Heart right ventricle (tissue), 16 donors: ENCODE measurements at places on chromosomes 5 and 9. TPM values are rescaled to one million over a fixed set of nuclear protein-coding genes. Genes with fewer than 3 reads are reported as not detected.

Gene ELAVL2
- polyA plus RNA-seq: under 0.01 TPM

Gene DNAJB5
- 44.0 TPM for polyA plus RNA-seq

Gene BOD1
- polyA plus RNA-seq: 36.7 TPM

GRCh38 chr5:55232985-55233928 lies at the start of gene CCNO:
TSS of gene CCNO (minus strand) at chr5:55233608. CDS start at chr5:55233523, 85 bp downstream.
- H3K4me1 ChIP-seq: peaks cover 30% of the 10 kb centered on the region
- peaks cover 99% of the 10 kb centered on the region for H3K27me3 ChIP-seq
- H3K4me3 ChIP-seq: peak within 1 kb of the TSS; percentile 52
- H3K27ac ChIP-seq: no peak within 1 kb of the TSS

DNA sequence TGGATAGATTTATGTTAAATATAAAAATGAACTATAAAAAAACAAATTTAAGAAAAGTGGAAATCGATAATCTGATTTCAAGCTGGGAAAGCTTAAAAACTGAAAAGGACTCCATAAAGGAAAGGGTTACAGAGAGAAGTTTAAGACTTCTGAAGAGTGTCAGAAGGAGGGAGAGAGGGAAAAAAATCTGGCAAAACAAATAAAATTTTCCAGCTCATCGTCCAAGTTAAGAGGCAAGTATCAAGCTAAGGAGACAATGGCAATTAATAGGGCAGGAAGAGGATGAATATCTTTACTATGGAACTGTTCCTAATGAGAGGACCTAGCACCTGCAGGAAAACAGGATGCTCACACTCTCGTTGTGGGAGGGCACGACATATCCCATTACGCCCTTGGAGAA lies 20.5 kb upstream of the HEXB start:
- no peaks in the 10 kb centered on the region for H3K36me3 ChIP-seq
- no peaks in the 10 kb centered on the region for H3K27me3 ChIP-seq
- H3K4me3 ChIP-seq: no peak overlapping the region
- no peaks in the 10 kb centered on the region for H3K4me1 ChIP-seq
- no peak overlapping the region for H3K27ac ChIP-seq
